ENCODE measurements at places on chromosomes 16 and 17. TPM values are rescaled to one million over a fixed set of nuclear protein-coding genes. Genes with fewer than 3 reads are reported as not detected.

The CD300E gene
- total RNA-seq = 0.14 TPM

The DNAAF8 gene
- 2.3 TPM for total RNA-seq

The ACAP1 gene
- total RNA-seq = 15.5 TPM

The CETP gene
- 0.30 TPM for total RNA-seq

The ANKRD40CL gene
- 1.8 TPM for total RNA-seq

The MPP3 gene
- total RNA-seq = 17.3 TPM

The NACA2 gene
- not detected for total RNA-seq

The GGT6 gene
- 0.32 TPM for total RNA-seq

Data from motor neuron (in vitro differentiated cells).